ENCODE measurements at places on chromosomes 6 and 20.

DNA sequence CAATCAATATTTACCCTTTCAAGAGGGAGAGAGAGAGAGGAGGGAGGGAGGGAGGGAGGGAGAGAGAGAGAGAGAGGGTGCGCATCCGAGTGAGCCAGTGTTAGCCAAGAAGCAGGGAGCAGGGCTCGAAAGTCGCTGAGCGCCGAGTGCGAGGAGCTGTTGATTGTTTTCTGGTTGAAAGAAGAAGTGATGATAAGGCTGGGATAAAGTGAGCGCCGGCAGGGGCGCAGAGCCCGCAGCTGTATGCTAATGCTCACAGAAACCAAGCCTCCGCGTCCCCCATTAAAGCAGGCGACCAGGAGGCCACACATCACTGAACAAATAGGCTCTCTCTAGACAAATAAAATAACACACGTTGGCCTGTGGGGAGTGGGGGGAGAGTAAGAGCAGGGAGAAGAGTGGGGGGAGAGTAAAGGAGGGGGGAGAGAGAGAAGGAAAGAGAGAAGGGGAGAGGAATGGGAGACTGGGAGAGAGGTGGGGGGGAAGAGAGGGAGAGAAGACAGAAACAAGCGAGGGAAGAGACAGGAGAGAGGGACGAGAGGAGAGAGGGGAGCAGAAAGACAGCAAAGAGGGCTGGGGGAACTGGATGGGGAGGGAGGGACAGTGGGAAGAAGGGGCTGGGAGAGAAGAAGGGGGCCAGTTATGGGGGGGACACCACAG lies 5.0 kb upstream of the INSM1 start:
- peak; percentile 99 for DNase-seq

DNA sequence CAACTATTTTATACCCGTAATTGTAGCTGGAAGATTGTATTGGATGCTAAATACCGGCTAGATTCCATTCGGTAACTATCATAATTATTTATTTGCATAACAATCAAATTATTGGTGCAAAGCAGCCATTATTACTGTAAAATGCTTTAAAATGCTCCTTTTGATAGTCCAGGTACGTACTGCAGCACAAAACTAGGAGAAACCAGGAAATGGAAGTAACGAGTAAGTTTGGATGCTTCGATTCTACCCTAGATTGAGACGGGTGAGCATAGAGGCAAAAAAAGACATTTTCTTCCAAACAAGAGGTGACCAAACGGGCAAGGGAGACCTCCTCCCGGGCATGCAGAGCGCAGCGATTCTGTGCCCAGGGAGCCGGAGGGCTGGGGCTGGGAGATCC lies 469 bp upstream of the XRN2 start:
- no peak for DNase-seq

- DNase-seq = peak; percentile 5
Observed at GRCh38 chr6:111477481-111477938, 5.5 kb downstream of the REV3L start.

- DNase-seq = no peak
Observed at GRCh38 chr6:76416821-76417605, 344.6 kb upstream of the IMPG1 start.

- no peak for DNase-seq
Observed at GRCh38 chr6:125287718-125288117, 14.0 kb downstream of the HDDC2 start.

GRCh38 chr6:168994956-168995355 lies 258.7 kb downstream of the THBS2 start:
- DNase-seq = no peak

- no peak for DNase-seq
Observed at GRCh38 chr6:136014454-136015437, 163.2 kb downstream of the PDE7B start.

DNA sequence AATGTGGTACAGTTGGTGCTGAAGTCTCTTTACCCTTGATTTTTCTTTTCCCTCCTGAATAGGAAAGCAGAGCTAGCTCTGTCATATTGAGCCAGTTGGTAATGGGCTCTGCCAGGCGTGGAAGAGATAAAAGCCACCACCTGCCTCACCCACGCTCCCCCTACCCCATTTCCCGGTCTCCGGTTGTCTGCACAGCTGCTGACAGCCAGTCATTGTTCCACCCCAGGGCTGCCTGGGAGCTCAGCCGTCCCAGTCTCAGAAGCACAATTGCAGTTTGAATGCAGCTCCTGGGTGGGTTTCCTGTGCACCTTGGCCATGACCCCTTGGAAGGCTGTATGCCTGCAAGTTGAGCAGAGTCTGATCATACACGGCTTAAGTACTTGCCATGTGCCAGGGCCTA lies 675.2 kb upstream of the FLRT3 start:
- DNase-seq = peak; percentile 84

GRCh38 chr6:95545686-95546085 lies 31.6 kb upstream of the MANEA start:
- DNase-seq = peak; percentile 14

GRCh38 chr20:57657535-57658446 lies 37.6 kb upstream of the ZBP1 start:
- DNase-seq = peak; percentile 70

DNA sequence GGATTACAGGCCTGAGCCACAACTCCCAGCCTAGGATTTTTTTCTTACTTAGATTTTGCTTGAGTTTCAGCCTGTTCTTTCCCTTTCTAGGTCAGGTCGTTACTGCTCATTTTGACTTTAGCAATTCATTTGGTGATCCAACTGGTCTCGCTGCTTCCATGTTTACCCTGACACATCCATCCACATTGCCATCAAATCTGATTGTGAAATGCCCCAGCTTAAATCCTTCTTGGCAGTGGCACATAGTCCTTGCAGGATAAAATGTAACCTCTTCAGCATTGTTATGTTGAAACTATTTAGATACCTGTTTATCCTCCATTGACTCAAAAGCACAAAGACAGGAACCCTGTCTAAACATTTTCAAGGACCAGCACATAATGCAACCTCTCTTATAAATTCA lies 77.2 kb downstream of the DNAH8 start:
- DNase-seq = no peak

DNA sequence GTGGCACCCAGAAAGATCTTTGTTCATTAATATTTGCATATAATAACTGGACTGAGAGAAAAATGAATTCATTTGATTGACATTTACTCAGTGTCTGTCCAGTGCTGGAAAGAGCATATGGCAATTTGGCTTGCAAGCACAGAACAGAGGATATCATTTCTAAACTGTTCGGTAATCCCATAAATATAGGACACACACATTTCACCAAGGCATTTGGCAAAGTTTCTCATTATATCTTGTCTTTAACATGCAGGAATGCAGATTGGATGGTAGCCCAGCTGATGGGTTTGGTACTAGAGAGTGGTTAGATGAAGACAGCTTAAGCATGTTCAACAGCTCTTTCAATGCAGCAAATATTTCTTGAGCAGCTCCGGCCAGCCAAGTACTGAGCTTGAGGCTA lies 259.2 kb downstream of the PRKN start:
- DNase-seq = no peak

DNA sequence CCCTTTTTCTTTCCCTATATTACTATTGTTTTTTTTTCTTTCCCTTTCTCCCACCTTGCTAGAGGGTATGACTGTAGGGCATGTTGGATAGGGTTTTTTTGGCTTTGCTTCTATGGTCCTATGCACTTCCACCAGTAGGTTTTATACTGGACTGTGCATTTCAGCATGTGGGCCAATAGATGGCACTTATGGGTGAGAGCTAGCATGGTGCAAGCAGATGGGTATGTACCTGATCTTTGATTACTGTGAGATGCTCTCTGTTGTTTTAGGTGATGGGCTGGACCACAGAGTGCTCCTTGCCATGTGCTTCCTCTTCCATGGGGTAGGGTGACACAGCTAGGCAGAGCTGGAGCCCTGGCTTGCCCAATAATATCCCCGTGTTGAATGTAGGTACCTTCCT lies 128.5 kb upstream of the CHD6 start:
- DNase-seq = no peak

GRCh38 chr20:415820-416322 lies 7.8 kb downstream of the RBCK1 start:
- DNase-seq = no peak

DNA sequence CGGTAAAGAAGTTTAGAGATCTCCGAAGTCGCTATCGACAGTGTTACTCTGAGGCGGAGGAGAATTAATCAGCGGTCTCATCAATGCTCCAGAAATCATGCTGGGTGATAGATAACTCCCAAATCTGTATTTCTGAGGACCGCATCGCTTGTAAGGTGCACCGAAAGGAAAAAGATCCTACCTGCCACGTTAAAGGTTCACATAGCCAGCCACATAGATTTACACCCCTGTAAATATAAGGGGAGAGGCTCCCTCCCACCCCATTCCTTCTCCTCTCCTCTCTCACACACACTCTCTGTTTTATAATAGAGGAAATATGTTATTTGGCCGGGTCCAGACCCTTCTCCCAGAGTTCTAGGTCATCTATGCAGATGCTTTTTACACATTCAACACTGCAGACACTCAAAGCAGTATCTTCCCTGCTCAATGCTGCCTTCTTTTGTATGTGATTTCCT lies 620 bp upstream of the DEK start:
- no peak for DNase-seq

DNA sequence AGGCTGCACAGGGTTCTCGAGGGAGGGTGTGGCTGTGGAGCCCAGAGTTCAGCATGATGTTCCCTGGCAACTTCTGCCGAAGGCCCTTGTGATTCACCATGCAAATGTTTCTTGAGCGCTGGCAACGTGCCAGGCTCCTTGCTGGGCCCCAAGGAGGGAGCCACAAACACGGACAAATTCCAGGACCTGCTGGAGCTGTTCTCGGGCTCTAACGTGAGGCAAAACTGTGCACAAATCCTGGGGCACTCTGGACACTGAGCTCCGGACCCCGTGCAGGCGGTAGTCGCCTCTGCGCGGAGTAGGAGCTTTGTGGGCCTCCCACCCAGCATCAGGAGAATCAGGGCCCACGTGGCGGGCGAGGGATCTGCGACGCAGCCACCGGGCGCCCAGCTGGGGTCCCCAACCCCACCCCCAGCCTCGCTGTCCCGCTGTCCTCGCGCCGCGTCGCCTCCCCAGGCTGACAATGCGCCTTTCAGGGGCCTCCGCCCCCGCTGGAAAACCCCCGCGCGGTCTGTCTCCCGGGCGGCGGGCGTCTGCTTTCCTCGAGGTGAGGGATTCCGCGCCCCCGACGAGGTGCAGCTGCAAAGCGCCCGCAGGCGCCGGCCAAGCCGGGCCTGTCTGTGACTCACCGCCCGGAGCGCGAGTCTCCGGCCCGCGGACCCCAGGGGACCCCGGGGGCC lies 31.7 kb upstream of the SCUBE3 start:
- peak; percentile 28 for DNase-seq

GRCh38 chr6:14743144-14743473 lies 502.8 kb upstream of the JARID2 start:
- DNase-seq = no peak

GRCh38 chr6:64050590-64050989 lies 415.0 kb downstream of the PHF3 start:
- peak; percentile 12 for DNase-seq

DNA sequence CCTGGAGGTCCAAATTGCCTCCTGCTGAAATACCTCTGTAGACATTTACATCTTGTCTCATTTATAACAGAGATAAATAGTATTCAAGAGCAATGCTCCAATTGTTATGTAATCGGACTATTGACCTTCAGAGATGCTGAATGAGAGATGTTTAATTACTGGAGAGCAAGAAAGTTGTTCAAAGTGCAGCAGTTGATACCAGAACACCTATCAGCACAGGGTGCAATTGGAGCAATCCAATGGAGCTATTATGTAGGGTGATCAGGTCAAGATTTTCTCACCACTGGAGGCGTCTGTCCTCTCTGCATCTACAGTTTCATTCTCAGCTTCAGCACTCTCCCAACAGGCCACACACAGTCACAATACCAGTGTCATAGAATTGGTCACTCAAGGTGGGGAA lies 19.5 kb upstream of the TMX4 start:
- no peak for DNase-seq

- DNase-seq = no peak
Observed at GRCh38 chr20:10708351-10709185, 34.8 kb upstream of the JAG1 start.

DNA sequence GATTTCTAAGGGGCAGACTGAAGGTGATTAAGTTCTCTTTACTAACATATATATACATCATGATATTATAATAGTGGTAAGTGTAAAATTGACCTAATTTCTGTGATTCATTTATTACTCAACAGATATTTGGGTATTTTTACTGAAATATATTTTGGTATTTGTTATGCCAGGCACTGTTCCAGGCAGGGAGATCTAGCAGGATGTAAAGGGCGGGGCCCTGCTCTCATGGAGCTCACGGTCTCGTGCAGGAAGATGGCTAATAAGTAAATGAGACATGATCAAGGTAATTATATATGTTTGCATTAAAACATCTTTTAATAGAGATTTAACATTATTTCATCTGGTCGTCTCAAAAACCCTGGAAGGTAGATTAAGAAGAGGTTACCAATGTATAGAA lies 27.7 kb downstream of the FAM50B start:
- no peak for DNase-seq

GRCh38 chr6:110996691-110997090 lies 14.9 kb downstream of the RPF2 start:
- DNase-seq = no peak

- no peak for DNase-seq
Observed at GRCh38 chr6:5302995-5303622, 41.8 kb downstream of the FARS2 start.

DNA sequence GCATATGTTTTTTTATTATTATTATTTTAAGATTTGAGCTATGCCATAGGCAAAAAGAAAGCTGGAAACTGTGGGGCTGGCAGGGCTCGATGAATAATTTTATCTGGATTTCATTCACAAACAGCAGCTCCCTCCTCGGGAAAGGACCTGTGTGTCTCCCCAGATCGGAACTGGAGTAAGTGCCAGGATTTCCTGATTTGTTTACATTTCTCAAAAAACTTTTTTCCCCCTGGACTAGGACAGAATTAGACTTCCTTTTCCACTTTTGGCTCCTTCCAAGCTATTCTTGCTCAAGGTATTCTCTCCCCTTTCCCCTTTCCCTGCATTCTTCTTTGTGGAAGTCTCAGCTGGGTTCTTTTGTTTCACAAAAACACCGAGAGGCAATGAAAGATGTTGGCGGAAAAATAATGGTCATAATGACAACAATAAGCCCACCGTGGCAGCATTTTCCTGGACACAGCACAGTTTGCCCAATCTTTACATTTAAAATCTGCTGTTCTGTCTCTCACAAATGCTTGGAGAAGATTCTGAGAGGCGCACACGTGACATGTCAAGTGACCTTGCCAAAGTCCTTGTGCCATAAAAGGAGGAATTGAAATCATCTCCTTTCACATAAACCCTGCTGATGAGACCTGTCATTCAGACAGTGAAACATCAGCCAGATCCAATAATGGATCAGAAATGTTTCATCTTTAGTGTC lies 85.8 kb upstream of the PREP start:
- DNase-seq = no peak

- DNase-seq = no peak
Observed at GRCh38 chr20:33897313-33897912, 86.3 kb downstream of the CHMP4B start.

DNA sequence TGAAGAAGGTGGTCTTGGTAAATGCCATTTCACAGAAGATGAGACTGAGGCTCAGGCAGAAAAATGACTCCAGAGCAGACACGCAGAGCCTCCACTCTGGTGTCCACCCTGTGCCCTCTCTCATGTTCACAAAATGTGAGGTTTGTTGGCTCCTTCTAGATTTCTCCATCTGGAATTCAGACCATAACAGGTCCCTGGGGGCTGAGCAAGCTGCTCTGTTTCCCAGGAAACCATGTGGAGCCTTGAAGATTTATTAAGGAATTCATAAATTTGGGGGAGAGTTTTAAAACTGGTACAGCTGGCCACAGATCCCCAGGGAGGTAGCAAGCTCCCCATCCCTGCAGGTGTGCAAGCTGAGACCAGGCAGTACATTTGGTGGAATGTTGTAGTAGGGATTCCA lies 38.8 kb upstream of the SIRPA start:
- no peak for DNase-seq

- peak; percentile 78 for DNase-seq
Observed at GRCh38 chr6:19837511-19838441, 606 bp downstream of the ID4 start.
